Stimulated activated CD4-positive, alpha-beta T cell treated with anti-CD3 and anti-CD28 coated beads, Interleukin-2, amount 100 ng/mL, for 4 hours (primary cell): ENCODE measurements at places on chromosomes 12 and 14.

- no peak for DNase-seq
Observed at GRCh38 chr12:123720141-123720814, 8.1 kb downstream of the ATP6V0A2 start.

- DNase-seq = no peak
Observed at GRCh38 chr14:22993517-22993916, 11.2 kb upstream of the AJUBA start.

DNA sequence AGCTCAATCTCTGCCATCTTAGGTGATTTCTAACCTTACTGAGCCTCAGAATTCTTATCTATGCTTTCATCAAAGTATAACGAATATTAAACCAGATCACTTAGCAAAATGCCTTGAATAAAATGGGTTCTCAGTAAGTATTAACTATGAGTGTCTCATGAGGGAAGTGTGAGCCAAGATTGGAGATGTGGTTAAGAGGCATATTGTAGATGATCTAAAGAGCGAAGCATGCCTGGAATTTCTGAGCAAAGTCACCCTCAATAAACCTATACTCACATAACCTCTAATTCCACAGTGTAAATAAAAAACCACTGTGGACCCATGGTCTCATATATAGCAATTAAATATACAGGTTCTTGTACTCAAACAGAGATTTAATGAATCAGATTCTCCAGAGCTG is 193.1 kb upstream of the FSCB start:
- no peak for DNase-seq

DNA sequence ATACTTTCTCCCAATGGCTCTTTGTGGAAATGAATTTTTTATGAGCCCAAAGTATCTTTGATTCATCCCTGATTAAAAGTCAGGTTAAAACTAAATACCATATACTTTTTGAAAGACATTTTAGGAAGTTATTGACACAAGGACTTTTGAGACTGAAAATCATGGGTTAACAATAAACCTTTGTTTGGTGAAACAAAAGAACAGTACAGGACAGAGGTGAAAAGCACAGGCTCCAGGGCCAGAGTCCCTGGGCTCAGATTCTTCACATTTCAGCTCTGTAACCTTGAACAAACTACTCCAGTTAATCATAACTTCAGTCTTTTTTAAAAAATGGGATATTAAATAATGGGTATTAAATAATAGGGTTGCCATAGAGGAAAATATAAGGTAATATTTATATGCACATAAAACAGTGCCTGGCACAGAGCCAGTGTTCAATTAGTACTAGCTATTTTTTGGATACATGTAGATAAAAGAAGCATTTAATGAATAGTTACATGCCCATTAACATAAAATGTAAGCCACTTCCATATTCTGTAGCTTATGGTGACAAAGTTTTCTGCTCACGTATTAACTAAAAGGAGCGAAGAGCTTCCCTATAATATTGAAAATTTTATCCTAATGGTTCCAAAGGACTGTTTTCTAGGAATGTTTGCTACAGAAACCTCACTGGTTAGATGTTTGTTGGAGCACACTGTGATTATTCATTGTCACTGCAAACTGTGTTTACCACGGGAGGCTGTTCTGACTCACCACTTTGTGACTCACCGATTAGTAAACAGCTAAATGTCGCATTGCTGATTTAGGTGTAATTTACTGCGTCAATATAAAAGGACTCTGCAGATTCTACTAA is 255.4 kb downstream of the DAD1 start:
- no peak for DNase-seq

- DNase-seq = no peak
Observed at GRCh38 chr14:59130462-59130861, 58.0 kb upstream of the DAAM1 start.

DNA sequence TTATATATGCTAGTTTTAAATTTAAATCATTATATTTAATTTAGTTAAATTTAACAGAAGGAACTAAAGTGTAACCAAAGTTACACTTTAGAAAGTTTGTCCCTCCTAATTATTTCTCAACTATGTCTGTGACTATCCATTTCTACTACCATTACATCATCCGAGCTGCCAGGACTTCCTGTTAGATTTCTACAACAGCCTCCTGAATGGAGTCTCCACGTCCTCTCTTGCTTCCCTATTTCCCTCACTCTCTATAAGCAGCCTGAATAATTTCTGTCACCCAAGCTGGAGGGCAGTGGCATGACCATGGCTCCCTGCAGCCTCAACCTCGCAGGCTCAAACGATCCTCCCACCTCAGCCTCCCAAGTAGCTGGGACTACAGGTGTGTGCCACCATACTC is 84.1 kb downstream of the TTC7B start:
- no peak for DNase-seq

- DNase-seq = no peak
Observed at GRCh38 chr12:93127582-93128331, 198.7 kb upstream of the EEA1 start.

- no peak for DNase-seq
Observed at GRCh38 chr14:53325176-53325806, 172.2 kb upstream of the DDHD1 start.

DNA sequence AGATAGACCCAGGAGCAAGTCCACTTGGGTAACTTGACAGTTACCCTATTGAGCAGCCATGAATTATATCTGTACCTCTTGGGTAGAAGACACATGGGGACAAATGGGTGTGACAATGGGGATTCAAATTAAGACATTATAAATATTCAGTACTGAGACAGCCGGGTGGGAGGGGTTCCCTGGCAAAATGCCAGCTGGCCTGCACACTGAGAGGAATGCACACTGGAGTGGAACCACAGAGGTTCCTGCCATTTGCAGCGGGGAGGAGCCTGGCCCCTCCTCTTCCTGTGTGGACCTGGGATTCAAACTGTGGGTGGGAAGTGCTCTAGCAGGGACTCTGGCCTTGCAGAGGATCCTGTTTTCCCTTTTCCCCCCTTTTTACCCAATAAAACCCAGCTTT is 118.7 kb upstream of the CDKN3 start:
- no peak for DNase-seq

DNA sequence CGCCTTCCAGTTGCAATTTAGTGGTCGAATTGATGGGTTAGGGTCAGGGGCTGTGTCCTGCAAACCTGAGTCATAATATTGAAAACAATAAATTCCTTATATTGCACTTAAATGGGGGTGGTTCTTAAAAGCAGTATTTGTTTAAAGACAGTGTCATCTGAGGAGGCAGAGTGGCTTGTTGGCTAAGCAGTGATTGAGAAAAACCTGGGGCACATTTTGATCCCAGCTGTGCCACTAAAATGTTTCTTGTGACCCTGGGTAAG is 48.4 kb downstream of the FBXW8 start:
- no peak for DNase-seq

DNA sequence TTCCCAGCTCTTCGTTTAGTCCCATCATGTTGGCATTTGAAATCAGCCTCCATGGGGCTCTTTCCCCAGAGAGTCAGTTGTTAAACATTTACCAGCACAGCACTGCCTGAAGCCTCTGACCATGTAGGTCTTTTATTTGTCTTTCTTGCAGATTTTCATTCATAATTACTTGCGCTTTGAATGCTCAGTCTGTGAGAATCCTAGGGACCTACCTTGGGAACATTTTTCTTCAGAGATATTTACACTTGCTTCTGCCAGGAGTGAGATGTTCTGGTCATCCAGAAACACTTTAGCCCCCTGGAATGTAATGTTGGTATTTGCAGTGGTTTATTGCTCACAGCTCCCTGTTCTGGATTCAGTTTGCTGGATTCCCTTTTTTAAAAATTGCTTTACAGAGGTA is 41.7 kb downstream of the RPH3A start:
- DNase-seq = no peak

DNA sequence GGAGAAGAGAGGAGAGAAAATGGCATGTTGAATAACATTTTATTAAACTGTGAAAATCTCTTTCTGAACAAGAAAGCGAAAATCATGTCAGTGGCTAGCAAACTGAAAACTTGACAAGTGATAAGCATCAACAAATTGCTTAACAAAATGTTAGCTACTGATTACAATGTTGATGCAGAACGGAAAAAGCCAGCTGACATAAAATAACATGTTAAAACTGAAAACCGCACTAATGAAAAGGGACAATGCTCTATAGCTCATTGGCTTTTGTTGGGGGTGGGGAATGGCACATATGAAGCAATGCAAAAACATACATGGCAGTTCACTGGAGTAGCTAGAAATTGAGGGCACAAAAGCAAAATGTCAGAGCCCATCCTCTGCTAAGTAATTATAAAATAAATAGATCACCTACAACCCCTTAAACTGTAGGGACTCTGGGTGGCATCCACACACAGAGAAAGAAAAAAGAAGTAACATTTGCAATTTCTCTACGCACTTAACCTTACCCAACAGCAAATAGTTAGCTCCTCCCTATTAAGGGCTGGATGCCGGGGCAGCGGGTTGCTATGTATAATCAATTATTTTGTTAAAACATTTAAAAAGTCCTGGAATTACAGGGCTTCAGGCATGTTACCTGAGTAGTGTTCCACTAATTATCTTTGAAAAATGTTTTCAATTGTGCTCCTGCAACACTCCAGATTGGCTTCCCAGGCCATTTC is 129.2 kb upstream of the USP15 start:
- no peak for DNase-seq

- no peak for DNase-seq
Observed at GRCh38 chr12:57623811-57624390, 9.1 kb downstream of the B4GALNT1 start.

- no peak for DNase-seq
Observed at GRCh38 chr14:102225936-102226335, 79.0 kb downstream of the MOK start.

DNA sequence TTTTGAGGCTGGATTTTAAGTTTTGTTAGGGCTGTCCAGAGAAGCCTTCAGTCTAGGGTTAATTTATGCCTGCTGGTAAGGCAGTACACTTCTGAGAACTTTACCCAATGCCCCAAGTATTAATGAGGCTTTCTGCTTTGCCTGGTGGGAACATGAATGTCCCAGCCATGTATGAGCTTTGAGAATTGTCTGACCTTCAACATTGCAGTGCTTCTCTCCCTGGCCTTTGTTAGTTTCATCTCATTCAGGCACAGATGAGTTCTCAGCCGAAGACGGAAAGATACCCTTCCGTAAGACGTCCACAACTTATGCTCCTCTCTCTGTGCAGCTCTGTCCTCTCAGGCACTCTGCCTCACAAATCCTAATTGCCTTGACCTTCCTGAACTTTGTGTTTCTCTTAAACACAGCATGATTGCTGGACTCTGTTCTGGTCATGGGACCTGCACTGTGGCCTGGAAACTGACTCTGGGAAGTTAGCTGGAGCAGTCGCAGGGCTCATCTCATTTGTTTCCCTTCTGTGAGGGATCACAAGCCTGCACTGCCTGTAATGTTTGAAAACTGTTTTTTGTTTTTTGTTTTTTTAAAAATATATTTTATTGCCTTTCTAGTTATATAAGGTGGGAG is 15.7 kb downstream of the CHPT1 start:
- DNase-seq = no peak

DNA sequence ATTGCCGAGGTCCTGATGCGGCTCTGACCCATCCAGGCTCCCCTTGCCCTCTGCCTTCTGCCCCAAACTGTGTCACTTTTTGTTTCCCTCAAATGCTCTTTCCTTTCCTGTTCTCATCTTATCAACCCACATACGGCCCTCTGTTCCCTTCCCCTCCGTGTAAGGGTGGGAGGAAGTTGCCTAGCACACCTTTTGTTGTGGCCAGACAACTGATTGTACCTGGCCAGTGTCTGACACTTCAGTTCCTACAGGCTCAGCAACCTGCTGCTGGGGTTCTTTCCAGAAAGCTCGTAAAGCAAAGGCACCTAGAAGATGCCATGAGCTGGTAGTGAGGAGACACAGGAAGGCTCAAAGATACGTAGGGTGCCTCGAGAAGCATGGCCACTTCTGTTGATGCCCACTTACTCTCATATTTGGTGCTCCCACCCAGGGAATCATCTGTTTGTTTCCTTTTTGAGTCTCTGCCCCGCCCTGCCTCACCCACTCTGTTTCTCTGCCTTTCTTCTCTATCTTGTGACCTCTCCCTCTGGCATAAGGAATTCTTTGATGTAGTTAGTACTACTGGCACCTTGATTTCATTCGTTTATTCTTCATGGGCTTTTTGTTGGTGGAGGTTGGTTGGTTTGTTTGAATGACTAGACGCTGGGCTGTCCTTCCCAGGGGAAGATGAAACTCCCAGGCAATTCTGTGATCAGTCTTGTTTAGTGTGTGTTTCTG is 152.4 kb upstream of the FKBP4 start:
- DNase-seq = no peak

DNA sequence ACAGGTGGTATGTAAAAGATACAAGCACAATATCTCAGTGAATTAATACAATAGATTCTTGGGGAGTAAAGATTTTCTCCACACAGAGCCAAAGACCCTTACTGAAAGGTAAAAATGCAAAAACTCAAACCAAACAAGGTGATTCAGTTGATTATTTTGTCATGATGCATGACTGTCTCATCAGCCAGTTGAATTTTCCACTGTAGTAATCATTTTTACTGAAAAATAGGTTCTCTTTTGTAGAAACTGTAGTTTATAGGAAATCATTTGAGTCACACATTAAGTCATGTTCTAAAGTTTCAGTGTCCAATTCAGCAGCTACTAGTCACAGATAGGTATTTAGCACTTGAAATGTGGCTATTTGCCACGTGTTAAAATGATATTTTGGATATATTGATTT is 53.6 kb downstream of the PPFIA2 start:
- no peak for DNase-seq

DNA sequence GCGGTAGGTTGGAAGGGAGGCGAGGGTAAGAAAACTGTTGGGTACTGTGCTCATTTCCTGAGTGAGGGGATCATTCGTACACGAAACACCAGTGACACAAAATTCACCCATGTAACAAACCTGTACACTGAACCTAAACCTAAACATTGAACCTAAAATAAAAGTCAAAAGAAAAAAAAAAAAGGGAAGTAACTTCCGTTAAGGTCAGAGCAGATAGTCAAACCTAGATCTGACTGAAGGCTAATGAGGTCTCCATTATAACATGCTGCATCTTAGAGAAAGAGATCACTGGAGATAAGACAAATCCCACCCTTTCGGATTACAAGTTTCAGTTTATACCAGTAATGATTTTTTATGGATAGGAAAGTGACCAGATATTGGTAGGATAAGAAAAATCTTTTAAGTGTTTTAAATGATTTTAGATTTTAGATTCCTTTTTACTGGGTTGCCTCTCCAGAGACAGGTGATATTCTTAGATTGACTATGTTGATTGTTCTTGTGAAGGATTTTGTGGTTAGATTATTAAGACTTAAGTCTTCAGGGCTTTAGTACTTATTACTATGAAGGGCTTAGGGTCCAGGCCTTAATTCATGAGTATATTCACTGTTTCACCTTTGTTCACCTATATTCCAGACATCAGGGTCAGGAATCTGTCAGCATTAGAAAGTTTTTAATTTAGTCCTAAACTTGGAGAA is 11.2 kb upstream of the NCKAP1L start:
- DNase-seq = no peak

- no peak for DNase-seq
Observed at GRCh38 chr14:22518073-22518472, 71.0 kb downstream of the DAD1 start.

GRCh38 chr14:105187116-105187515 is 6.0 kb upstream of the NUDT14 start:
- DNase-seq = no peak
